ENCODE measurements at places on chromosomes 7 and 10.

- no peak for DNase-seq
Observed at GRCh38 chr7:118195837-118196474, 12.0 kb downstream of the LSM8 start.

GRCh38 chr10:486206-486605 is 203.3 kb downstream of the DIP2C start:
- no peak for DNase-seq

DNA sequence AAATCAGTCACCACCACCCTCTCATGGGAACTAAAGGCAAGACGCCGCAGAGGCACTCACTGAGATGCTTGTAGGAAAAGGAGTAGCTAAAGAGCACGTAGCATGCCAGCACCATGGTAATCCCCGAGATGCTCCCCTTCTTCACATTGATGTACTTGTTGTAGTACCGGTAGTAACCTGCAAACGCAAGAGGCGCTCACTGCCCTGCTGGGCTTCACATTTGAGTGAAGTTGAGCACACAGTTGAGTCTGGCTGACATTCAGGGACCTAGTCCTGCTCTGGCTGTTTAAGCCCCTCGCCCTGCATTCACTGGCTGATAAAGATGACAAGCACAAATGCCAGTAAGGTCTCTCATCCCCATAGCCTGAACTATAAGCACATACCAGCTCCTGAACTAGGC is 6.9 kb downstream of the ATP5MF start:
- DNase-seq: no peak

- DNase-seq: no peak
Observed at GRCh38 chr7:32522746-32523530, 27.6 kb downstream of the AVL9 start.

DNA sequence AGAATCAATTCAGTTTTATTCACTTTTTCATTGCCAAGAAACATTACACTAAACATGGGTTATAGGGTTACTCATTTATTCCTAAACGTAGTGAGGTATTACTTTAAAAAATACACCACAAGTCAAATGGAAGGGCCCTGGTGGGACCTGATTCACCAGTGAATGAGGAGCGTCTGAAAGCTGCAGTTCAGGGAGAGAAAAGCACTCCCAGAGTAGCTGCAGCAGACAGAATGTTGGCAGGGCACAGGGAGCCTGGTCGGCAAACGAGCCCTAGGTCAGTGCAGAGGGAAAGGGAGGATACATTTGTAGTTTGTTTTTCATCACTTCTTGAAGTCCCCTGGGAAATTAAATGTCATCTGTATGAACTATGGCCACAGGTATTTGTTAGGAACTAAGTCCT is 361.7 kb upstream of the ETV1 start:
- DNase-seq: no peak

- no peak for DNase-seq
Observed at GRCh38 chr7:42104231-42104630, 132.8 kb downstream of the GLI3 start.
